ENCODE measurements at places on chromosomes 4 and X.

- no peak for DNase-seq
Observed at GRCh38 chr4:146099585-146099984, 75.9 kb upstream of the LSM6 start.

DNA sequence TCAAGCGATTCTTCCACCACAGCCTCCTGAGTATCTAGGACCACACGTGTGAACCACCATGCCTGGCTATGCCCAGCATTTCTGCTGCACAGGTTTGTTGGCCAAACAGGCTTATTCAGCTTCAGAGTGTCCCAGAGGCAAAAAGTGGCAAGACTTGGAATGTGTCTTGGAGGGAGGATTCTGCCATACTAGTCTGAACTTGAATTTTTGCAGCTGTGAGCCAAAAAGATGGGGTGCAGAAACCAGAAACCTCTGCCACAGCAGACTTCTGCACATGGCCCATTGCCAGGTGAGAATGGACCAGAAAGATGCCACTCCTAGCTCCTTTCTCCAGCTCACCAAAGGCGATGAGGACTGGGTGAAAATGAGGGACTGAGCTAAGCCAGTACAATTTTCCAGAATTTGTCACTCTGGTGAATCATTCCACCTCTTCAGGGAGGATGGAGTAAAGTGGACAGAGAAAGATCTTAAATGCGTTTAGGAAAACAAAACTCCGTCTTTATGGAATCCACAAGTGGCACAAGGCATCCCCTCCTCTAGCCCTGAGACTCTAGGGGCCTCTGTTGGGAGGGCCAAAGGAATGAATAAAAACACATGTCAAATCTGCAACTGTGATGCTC, 369.1 kb upstream of the CLNK start:
- no peak for DNase-seq

DNA sequence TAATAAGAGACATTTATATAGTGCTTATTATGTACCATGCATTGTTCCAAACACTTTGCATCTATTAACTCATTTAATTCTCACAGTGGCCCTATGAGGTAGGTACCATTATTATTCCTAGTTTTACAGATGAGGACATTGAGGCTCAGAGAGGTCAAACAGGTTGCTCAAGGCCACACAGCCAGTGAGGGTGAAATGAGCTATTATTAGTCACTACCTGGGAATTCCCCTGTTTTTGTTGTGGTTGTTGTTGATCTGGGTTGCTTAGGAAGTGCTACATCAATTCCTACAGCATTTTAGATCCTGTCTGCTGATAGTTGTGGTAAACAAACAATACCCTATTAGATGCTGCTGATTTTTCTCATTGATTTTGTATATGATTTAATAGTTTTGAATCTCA, 41.2 kb downstream of the APLN start:
- DNase-seq = no peak

- DNase-seq = no peak
Observed at GRCh38 chr4:99943904-99944437, 2.4 kb downstream of the DNAJB14 start.

- no peak for DNase-seq
Observed at GRCh38 chr4:36966756-36967460, 277.6 kb upstream of the NWD2 start.

- no peak for DNase-seq
Observed at GRCh38 chr4:127857641-127858040, 23.1 kb upstream of the PLK4 start.

- DNase-seq = no peak
Observed at GRCh38 chrX:112190646-112191045, 108.1 kb upstream of the TRPC5 start.

DNA sequence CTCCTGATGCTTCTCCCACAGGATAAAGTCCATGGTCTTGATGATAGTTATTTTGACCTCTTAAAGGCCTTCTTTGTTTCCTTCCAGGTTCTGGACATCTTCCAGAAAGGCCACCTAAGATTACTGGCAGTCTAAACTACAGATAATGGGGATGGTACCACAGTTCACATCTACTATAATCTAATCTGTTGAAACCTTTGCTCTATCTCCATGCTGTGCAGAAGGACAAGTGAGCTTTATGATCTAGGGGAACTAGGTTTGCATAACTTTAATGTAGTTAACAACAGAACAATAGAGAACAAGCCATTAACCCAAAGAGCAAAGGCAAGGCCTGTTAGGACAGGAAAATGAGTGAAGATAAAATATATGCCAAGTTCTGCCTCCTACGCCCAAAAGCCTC, 103.9 kb upstream of the KLHL13 start:
- no peak for DNase-seq

GRCh38 chrX:3371163-3371562, 24.7 kb upstream of the MXRA5 start:
- DNase-seq = no peak

DNA sequence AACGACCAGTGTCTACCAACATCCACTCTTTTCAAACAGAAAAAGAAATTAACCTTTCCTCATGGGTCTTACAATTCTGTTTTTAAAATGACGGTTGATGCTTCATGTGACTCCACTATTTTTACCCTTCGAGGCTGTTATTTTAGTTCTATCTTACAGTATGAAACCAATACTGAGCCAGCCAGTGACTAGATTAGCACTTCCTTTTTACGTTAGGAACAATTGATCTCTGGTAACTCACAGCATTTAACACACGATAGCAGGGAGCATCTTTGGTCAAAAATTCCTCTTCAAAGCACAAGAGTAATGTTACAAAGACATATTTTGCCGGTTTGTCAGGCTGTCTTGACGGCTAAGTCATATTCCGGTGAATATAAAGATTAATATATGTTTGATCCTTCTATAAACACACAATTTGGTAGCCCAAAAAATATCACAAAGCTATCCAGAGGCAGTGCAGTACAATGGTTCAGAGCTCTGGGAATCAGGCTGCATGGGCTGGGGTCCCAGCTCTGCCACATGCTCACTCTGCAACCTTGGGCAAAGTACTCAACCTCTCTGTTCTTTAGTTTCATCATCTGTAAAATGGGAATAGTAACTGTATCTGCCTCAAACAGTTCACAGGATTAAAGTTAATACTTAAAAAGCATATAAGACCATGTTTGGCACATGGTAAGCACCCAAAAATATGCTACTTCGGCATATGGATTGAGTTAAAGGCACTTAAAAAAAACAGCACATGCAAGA, 62.9 kb upstream of the TXK start:
- DNase-seq = no peak

DNA sequence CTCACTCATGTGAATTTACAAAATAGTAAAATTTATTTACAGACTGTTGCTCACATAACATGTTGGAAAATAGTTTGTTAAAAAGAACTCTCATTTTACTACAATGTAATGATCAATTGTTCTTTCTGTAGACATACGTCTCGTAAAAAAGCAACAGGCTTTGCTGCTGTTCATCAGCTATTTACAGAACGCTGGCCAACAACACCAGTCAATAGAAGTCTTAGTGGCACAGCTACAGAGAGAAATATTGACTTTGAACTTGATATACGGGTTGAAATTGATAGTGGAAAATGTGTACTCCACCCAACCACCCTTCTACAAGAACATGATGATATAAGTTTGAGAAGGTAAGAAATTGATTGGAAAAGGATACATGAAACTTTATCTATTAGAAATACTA, 47.6 kb upstream of the ADAD1 start:
- no peak for DNase-seq

DNA sequence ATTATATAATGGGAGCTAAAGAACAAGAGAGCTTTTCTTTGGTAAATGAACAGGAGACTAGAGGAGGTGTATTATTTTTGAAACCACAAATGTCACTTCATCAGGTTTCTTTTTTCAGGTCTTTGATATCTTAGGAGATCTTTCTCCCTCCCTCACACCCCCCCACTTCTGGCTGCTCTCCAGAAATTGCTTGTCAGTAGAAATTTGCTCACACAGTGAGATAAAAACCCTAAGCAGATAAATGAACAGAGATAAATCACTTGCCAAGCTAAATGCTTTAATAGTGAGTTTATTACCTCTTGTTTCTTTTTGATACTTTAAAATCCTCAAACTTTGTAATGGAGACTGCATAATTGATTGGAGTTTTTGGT, 421.2 kb upstream of the TENM3 start:
- no peak for DNase-seq

DNA sequence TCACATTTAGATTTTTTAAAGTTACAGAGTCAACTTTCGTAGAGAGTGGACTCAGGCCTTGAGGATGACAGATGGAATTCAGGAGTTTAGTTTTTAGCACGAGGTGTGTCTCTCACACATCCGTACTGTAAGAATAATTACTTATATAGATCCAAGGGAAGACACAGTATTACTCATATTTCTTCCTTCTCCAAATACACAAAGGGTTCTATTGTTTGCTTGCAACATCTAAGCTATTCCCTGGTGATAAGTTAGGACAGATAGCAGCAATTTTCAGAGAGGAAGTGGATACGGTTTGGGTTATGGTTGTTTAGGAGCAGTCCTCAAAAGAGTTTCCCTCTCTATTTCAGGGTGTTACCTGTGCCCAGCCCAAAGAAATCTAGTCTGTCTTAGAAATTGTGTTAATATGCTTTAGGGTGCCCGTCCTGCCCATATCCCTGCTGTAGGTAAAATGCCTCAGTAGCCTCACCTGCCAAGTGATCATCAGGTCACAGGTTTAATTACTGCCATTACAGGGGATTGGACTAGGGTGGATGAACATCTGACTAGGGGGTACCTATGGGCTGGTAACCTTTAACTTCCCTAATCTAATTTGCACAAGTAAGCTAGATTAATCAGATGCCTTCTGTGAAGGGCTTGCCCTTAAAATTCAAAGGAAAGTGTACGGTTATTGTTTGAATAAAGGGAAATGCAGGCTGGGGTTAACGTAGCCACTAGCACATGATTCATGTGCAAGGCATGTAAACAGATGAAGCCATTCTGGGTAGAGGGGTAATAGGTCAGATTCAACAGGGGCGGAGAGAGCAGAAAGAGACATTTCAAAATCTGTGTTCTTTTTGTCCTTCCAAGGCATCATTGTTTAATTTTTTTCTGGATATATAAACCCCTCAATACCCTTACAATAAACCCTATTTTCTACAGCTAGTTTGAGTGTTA, 8.7 kb upstream of the PPP3CA start:
- peak; percentile 87 for DNase-seq

GRCh38 chr4:181677621-181678020, 565.6 kb upstream of the TENM3 start:
- no peak for DNase-seq

- no peak for DNase-seq
Observed at GRCh38 chrX:1262369-1262768, 6.2 kb upstream of the CSF2RA start.

- DNase-seq = no peak
Observed at GRCh38 chr4:101475246-101475645, 127.9 kb upstream of the PPP3CA start.

- DNase-seq = no peak
Observed at GRCh38 chrX:24990535-24990934, 25.2 kb downstream of the ARX start.

- no peak for DNase-seq
Observed at GRCh38 chrX:69278031-69278687, 112.9 kb upstream of the PJA1 start.

Measured in AG10803 (cell line).